ENCODE measurements at places on chromosomes 3 and 15.

- DNase-seq = no peak
These were observed 14.8 kb downstream of the EPB42 start for GRCh38 chr15:43206054-43206453.

GRCh38 chr15:57969996-57970395, 95.5 kb downstream of the ALDH1A2 start:
- no peak for DNase-seq

DNA sequence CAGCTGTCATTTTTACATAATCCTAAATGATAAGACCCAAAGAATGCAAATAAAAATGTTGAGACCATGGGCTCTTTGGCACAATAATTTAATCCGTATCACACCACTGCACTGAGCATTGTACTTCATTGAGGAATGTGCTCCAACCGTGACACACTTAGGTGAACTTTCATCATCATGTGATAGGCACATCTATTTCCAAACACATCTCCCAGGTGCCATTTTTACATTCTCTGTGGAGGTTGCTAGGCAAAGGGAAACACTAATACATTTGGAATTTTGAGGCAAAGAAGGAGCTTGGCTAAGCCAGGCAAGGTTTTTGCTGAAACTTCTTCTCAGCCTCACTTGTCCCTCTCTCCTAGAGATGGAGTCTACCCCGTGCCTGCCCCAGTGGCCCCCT, 68.7 kb downstream of the LRTM1 start:
- DNase-seq = no peak

DNA sequence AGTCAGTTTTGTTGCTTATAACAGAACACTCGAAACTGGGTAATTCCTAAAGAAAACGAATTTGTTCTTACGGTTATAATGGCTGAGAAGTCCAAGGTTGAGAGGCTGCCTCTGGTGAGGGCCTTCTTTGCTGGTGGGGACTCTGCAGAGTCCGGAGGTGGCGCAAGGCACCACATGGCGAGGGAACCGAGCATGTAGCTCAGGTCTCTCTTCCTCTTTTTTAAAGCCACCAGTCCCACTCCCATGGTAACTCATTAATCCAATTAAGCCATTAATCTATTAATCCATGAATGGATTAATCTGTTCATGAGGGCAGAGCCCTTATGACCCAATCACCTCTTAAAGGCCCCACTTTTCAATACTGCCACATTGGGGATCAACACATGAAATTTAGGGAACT, 50.0 kb downstream of the ROPN1B start:
- DNase-seq = no peak

DNA sequence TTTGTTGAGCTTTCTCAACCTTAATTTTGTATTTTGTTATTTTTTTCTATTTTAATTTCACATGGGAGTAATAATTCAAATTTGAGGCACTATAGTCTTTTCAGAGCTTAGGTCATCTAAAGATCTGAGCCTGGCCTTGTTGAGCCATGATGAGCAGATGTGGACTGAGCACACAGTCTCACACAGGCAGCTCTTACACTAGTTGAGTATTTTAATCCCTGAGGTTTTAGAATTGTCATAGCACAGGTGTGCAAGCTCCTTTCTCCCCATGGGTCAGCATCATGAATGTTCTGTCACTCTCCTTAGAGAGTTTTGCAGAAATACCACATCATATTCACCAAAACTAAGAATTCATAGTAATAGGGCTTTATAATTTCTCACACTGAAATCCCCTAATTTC, 4.9 kb downstream of the ZBTB38 start:
- DNase-seq = no peak

Data from spinal cord (tissue), 10 donors.